ENCODE measurements at places on chromosomes 3 and 15.
A peak's percentile ranks its signal among the peaks of the same experiment; 100 is the strongest.

- DNase-seq = peak; percentile 57
These were observed 471.9 kb upstream of the FRG2C start for GRCh38 chr3:75192146-75192616.

- DNase-seq = no peak
These were observed 71.4 kb downstream of the SPSB4 start for GRCh38 chr3:141122455-141123030.

DNA sequence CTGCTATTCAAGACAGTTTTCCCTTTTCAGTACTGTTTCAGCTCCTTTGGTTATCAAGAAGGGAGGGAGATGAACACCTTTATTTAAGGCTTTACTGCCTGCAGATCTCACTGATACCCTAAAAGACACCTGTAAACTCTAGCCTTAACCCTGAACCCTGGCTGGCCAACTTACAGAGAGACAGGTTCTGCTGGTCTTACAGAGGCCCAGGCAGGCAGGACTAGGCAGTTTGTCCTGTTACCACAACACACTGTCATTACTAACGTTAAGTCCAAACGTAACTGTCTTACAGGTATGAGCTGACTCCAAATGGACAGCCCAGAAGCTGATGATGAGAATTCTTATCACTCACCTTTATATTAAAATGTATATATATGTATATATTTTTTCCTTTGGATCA is 42.1 kb downstream of the ESYT3 start:
- DNase-seq = no peak

DNA sequence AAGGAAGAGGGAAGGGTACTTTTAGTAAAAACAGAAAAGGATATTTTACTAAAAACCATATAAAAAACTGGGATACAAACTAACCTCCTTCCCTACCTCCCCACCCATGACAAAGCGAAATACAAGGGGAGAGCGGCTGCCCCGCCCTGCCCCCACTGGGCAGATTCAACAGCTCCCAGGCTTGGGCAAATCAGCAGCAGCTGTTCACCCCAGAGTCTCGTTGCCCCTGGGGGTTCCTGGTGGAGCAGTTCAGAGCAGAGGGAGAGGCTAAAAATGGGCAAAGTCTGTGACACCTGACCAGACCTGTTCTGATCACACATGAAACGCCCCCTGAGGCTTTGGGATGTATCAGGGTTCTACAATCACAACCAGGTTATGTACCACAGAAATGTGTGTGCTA is 2.5 kb upstream of the ETFA start:
- no peak for DNase-seq

GRCh38 chr3:139716908-139717485 is 39.2 kb upstream of the NMNAT3 start:
- no peak for DNase-seq

- DNase-seq = no peak
These were observed 135.4 kb downstream of the SYNPR start for GRCh38 chr3:63413523-63413922.

GRCh38 chr3:85567071-85567676 is 608.4 kb downstream of the CADM2 start:
- peak; percentile 49 for DNase-seq

DNA sequence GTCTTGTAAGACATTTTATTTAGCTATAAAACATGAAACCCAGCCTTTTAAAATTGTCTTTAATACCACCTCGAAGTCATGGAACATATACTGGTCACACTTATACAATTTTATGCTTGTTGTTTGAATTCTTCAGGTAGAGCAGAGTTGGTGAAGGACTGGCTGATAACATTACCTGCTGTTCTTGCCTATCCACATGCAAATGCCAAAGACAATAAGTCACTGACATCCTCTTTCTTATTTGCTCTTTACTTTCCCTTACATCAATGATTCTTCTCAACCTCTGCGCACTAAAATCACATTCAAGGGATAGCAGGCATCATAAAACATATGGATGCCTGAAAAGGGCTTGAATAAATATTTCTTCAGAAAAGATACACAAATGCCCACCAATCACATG is 392.5 kb upstream of the ATP11B start:
- no peak for DNase-seq

DNA sequence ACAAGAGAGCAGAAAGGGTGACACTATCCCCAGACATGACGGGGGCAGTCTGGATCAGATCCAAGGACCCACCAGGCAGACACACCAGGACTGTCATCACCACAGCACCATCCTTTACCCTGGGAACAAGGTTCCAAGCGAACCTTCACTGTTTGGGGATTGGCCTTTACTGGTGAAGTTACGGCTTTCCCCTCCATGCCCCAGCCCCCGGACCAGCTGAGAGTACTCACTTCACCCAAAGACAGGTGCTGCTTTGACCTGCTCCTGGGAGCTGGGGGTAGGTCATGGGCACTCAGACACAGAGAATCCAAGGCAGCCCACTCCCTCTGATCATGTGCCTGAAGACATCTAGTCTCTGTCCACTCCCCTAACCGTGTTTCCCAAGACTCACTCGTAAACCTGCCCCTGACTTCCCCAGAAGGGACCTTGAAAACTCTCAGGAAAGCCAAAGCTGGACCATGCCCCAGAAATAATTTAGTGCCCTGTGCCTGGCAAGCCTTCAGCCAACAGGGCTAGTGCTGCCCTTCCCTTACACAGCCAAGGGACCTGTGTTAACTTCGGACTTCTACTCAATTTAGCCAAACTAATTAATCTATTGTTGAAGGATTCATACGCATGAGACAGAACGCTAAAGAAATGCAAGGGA is 2.8 kb downstream of the RRP9 start:
- DNase-seq = no peak

GRCh38 chr15:74782259-74783071 is 585 bp downstream of the CSK start:
- DNase-seq = no peak

GRCh38 chr3:45914362-45915058 is 28.2 kb downstream of the CCR9 start:
- no peak for DNase-seq

DNA sequence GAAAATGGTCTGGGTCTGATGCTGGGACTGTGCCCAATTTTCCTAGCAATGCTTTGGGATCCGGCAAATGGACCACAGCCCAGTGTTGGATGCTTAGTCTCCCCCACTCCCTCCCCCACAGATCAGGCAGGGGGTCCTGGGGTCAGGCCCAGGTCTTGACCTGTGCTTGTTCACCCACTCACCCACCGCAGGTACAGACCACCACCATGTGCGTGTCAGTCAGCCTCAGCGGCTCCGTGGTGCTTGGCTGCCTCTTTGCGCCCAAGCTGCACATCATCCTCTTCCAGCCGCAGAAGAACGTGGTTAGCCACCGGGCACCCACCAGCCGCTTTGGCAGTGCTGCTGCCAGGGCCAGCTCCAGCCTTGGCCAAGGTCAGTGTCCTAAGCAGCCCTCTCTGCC is 10.6 kb downstream of the GRM2 start:
- no peak for DNase-seq

DNA sequence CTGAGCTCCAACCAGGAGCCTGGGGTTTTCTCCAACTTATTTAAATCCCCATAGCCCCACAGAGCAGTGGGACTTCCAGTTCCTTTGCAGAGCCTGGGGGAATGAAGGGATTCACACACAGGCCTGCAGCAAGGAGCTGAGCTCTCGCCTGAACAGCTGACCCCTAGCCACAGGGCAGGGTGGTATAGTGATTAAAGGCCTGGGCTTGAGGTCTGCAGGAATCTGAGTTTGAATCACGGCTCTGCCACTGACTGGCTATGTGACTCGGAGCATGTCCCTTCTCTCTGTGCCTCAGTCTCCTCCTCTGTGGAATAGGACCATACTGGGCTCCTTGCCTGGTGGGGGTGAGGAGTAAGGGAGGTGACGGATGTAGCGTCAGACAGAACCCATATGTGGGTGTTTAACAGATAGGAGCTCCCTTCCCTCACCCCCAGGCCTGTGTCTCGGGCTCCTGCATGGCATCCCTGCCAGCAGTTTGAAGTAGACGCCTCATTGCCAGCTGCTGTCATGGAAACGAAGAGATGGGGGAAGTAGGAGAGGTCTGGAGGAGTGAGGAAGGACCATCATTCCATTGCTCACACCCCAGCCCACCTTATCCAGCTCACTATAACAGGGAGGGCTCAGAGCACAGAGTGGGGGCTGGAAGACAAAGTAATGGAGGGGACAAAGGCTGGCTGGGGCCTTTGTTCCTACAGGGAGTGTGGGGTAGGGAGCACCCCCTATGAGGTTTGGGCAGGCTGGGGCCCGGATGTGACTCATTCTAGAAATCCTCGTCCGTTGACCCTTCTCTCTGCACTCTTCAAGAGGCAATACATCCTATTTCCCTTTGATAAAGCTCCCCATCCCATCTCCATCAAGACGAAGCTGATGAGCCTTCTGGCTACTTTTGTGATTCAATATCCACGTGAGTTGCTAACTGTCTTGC is 14.8 kb downstream of the HRH1 start:
- DNase-seq = peak; percentile 7

DNA sequence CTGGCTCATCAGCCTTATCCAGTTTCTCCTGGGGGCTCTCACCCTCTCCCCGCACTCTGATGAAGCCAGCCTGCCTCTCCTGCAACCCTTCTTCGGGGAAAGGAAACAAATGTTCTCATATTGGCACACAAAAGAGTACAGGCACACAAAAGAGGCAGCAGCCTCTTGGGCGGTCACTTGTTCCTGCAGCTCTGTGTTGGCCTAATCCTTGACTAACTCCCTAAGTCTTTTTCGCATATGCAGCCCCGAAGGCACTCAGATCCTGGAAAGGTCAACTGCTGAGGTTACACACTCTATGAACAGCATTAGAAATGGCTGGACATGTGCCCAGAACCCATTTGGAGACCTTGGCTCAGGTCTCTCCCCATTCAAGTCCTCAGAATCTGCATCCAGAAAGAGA is 7.4 kb upstream of the CAMP start:
- no peak for DNase-seq

DNA sequence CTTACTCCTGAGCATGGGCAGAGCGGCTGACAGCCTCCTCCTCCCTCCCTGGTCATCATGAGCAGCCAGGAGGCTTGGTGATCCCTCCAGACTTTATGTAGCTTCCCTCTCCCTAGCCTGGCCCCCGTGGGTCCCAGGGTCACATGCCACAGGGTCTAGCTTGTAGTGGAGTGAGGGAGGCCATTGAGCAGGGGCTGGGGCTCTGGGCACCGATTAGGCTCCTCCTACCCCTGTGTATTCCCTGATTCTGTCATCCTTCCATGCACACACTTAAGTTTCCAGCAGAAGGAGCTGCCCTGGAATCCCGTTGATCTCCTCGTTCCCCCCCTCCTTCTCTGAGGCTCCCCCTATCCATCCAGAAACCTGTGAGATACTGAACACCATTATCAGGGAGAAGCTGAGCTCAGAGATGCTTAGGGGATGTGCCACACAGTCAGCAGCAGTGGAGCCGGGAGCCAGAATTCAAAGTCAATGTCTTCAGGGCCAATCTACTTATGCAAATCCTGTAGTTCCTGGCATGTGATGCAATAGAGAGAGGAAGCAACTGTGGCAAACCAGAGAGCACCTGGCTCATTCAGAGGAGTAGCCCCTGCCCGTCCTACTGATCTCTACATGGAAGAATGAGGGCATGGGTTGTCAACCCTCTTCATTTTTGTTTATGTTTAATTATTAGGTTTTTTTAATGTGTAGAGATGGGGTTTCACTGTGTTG is 17.2 kb downstream of the CCDC33 start:
- no peak for DNase-seq

- no peak for DNase-seq
These were observed 54.7 kb downstream of the GJD2 start for GRCh38 chr15:34699968-34700640.

GRCh38 chr3:196127308-196128040 is 45.6 kb upstream of the TFRC start:
- no peak for DNase-seq

DNA sequence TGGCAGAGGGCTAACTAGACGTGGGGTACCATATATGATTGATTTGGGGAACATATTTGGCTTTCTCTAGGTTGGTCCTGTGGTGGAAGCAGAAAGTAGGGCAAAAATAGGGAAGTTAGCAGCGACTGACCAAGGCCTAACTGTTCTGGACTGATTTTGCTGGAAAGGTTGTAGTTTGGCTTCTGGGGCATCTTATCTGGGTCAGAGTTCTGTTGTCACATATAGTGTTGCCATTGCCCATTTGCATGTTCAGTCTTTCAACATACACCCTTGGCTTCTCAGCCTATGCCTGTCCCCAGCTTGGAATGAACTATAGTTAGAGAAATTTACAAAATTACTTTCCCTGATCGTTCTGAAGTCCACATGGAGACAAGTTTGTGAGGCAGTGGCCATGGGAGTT is 426.5 kb downstream of the TBC1D5 start:
- no peak for DNase-seq

GRCh38 chr3:172915911-172916514 is 165.5 kb downstream of the ECT2 start:
- DNase-seq = no peak

GRCh38 chr3:158057666-158058065 is 48.6 kb downstream of the SHOX2 start:
- no peak for DNase-seq

DNA sequence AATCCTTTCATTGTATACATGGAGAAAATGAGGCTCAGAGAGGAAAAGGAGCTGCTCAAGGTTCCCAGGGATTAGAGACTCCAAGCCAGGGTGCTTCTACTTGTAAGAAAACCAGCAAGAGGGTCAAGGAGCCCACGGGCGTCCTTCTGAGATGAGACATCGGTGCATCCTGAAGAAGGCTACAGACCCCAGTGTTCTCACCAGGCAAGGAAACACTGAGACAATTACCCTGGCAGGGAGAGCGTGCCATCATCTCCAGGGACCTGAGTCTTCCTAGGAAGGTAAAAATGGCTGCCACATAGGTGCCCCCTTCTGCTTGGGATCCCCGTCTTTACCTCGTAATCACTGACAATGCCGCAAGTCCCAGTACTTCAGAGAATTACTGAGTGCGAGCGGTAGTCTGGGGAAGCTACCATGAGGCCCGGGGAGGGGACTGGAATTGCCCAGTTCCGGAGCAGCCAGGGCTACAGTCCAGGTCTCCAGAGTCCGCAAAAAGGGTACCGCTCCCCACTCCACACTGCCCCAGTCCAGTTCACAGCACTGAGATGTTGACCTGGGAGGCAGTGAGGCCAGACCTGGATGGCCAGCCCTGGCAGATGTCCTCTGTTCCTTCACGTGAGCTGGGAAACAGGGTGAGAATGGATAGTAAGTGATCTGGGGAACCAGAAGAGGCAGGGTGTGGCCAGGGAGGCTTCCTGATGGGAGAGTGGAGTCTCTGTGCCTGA is 164.7 kb upstream of the SMAD3 start:
- no peak for DNase-seq

GRCh38 chr15:85905751-85906450 is 111.2 kb upstream of the KLHL25 start:
- no peak for DNase-seq

GRCh38 chr3:9730657-9731205 is 804 bp upstream of the BRPF1 start:
- no peak for DNase-seq

DNA sequence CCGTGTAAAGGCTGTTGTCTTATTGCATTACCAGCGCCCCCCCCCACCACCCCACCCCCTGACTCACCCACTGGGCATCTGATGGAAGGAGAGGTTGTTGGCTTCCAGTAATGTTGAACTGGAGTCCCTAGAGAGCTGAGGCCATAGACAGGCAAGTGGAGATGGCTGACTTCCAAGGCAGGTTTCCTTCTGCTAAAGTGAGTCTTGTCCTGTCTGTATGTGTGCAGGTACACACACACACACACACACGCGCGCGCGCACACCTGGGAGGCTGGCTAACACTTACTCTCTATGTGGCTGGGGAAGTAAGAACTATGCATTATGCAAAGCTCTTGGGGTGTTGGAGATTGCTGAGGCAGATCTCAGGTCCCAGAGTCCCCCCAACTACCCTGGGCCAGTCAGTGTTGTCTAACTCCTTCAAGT is 1.6 kb upstream of the KY start:
- no peak for DNase-seq

Measured in COLO829 (cell line).